GM06990 (cell line): ENCODE measurements at places on chromosomes 2 and 18.

GRCh38 chr18:48623468-48624235, 84.8 kb downstream of the CTIF start:
- no peak for DNase-seq

DNA sequence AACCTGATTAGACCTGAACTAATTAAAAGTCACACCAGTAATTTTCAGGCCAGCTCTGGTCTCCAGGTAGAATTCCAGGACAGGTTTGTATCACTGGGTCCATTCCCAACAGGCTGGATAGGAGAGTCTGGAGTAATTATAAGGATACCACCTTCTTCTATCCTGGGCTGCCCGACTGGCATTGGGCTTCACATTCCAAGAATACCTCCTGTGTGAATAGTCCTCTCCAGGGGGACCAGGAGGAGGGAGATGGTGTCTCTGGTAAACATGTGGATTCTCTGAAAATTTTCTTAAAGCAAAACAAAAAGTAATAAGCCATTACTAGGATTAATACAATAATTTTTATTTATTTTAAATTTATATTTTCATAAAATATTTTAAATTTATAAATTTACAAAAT, 17.3 kb downstream of the DUSP11 start:
- no peak for DNase-seq

DNA sequence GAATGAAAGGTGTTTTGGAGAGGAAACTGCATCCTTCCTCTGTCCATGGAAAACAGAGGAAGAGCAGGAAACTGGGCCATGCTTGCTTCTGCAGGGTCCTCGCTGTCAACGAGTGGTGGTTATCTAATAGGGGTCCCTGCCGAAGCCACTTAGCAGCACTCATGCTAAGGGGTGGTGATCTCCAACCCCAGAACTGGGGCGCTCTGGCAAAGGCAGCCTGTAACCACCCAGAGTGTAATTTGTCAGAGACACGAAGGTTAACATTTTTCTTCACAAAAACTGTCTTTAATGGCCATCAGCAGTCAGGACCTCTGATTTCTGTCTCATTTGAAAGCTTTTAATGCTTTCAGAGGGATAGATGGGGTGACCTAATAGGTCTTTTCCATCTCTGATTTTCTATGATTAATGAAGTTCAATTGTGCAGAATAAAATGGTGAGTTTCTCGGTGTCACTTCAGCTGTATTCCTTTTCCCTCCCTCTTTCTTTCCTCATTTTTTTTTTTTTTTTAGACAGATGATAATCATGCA, 231.3 kb upstream of the CELF4 start:
- DNase-seq: no peak

- DNase-seq: peak; percentile 12
Observed at GRCh38 chr2:29480426-29480825, 365.2 kb downstream of the CLIP4 start.

GRCh38 chr18:76709659-76710645, 112.4 kb upstream of the ZNF236 start:
- peak; percentile 31 for DNase-seq

DNA sequence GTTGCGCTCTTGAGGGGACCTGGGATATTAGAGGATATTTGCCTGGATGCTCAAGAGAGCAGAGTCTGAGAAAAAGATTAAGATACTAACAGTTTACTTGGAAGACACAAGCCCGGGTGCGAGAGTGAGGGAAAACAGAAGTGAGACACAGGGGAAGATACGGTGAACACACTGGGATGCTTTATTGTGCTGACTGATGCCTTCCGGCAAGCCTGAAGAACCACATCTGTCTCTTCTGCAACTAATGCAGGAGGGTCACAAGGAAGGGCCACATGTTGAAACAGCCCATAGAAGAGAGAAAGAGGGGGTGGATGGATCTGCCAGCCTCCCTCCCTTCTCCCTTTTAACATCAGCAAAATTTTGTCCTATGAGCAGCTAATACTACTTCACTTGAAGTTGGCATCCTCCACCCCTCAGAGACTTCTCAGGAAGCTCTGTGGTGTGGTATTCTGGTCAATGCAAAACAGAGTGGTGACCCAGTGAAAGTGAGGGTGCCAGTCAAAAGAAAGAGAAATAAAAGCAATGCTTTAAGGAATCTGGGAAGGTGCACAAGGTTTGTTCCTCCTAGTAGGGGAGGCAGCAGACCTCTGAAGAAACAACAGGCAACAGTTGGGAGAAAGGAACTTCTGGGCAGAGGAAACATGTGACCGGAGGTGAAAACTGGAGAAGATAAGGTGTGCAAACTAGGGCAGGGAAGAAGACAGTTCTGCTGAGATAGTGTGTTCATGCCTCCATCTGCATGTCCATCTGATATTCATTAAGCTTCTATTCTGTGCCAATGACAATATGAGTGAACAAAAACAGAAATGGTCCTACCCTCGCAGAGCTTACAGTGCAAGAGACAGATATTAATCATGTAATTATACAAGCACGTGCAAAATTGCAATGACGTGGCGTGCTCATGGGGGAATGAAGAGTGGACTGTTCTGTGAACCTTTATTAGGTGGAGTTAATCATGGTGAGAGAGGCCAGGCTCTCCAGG, 107.1 kb downstream of the LYPD6B start:
- no peak for DNase-seq

- no peak for DNase-seq
Observed at GRCh38 chr2:230512955-230513748, 97.2 kb downstream of the SP100 start.

- no peak for DNase-seq
Observed at GRCh38 chr2:65416321-65416720, 16.1 kb downstream of the SPRED2 start.

DNA sequence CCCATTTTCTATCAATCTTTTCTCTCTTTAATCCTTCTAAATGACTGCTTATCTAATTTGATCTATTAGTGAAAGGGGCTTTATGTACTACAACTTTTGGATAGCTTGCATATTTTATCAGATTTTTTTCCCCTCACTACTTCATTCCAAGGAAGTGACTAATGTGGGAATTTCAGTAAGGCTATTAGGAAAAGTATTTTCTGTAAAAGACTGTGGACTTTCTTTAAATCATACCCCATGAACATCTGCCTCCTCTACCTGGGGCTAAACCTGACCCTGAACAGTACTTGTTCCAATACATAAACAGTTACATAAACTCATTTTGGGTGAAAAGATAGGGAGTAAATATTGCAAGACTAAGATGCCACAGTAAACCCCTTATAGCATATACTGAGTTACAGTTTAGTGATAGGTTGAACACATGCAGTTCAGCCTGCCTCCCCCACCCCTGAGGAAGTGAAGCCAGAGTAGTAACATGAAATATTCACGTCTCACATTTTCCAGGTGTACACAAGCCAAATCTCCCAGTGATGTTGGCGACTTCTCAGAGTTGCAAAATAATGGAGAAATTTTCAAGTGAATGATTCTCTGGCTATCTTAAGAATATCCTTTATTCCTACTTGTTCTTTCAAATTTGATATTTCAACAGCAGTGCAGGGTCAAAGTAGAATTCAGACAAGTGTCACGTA, 590.9 kb upstream of the ZEB2 start:
- DNase-seq: no peak

DNA sequence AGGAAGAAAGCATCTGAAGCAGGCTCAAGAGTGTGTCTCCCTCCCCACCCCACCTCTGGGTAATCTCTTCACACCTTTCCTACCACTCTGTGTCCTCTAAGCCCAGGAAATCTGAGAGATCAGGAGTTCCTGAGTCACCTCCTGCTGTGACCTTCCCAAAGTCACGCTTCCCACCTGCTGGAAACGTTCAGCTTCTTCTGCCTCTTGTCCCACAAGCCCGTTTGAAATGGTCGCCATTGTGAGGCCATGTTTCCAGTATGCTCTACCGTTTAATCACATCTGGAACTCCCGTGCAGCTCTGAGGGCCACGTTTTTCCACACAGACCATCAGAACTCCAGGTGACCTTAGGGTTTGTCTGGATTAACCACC, 25.9 kb downstream of the GREB1 start:
- no peak for DNase-seq

- DNase-seq: no peak
Observed at GRCh38 chr2:29238497-29238896, 123.3 kb downstream of the CLIP4 start.

DNA sequence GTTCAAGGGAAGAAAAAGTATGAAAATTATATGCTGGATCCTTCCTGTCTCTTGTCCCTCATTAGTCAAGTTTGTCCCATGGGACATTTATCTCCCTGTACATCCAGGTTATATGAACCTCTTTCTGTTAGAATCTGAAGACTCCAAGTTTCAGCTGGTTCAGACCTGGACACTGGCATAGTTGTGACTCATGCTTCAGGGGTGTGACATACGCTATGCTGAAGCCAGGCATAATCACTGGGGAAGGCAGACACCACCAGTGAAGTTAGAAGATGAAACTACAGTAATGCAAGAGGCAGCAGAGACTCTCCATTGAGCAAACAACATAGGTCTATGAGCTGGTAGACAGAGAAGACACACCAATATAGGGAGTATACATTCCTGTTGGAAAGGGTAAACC, 269.7 kb upstream of the SLC8A1 start:
- DNase-seq: no peak

- no peak for DNase-seq
Observed at GRCh38 chr2:75320898-75321598, 121.7 kb upstream of the TACR1 start.

DNA sequence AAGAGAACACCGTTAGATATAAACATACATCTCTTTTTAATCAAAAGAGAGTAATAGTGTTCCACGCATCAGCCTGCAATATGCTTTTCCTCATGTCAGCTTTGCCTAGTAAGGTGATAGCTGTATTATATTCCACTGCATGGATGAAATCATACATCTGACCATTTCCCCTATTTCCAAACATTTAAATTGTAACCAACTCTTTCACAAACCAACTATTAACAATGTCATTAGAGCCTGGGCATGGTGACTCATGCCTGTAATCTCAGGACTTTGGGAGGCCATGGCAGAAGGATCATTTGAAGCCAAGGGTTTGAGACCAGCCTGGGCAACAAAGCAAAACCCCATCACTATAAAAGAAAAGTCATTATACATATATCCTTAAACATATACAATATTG, 284.8 kb downstream of the BCL11A start:
- DNase-seq: no peak

GRCh38 chr2:178296394-178297090, 102.2 kb downstream of the OSBPL6 start:
- no peak for DNase-seq

DNA sequence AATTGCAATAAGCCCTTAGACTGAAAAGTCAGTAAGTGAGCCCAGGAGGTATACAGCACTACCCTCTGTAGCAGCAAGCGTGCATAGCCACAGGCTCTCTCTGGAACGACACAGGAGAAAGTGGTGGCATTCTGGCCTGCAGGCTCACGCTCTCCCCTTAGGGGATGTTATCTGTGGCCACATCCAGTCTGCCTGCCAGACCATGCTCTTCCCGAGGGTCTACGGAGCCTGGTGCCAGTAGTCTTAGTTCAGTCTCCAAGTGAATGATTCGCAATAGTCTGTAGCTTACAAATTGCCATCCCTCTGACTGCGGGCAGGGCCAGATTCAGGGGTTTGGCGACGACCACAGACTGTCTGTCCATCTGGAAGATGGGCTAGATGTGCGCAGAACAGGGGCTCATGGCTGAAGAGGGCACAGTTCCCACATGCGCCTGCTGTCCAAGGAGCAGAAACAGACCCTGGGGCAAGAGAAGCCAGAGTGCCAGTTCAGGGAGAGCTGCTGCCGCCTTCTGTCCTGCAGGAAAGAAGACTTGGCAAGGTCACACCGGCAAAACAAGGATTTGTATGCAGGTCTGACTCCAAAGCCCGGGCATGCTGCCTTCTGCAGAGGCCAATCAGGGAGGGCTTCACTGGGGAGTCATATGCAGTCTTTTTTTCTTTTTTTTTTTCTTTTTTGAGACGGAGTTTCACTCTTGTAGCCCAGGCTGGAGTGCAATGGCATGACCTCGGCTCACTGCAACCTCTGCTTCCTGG, 3.5 kb upstream of the KLF11 start:
- no peak for DNase-seq

DNA sequence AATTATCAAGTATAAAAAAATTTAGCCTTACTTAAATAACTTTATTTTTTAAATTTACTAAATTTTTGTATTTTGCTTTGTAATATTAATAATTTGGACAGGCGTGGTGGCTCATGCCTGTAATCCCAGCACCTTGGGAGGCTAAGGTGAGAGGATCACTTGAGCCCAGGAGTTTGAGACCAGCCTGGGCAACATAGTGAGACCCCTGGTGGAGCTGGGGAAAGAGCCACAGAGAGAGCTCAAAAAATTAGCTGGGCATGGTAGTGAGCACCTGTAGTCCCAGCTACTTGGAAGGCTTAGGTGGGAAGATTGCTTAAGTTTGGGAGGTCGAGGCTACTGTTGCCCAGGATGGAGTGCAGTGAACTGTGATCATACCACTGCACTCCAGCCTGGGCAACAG, 143.5 kb downstream of the B3GNT2 start:
- no peak for DNase-seq

GRCh38 chr2:86543335-86543734, 19.9 kb downstream of the CHMP3 start:
- no peak for DNase-seq

DNA sequence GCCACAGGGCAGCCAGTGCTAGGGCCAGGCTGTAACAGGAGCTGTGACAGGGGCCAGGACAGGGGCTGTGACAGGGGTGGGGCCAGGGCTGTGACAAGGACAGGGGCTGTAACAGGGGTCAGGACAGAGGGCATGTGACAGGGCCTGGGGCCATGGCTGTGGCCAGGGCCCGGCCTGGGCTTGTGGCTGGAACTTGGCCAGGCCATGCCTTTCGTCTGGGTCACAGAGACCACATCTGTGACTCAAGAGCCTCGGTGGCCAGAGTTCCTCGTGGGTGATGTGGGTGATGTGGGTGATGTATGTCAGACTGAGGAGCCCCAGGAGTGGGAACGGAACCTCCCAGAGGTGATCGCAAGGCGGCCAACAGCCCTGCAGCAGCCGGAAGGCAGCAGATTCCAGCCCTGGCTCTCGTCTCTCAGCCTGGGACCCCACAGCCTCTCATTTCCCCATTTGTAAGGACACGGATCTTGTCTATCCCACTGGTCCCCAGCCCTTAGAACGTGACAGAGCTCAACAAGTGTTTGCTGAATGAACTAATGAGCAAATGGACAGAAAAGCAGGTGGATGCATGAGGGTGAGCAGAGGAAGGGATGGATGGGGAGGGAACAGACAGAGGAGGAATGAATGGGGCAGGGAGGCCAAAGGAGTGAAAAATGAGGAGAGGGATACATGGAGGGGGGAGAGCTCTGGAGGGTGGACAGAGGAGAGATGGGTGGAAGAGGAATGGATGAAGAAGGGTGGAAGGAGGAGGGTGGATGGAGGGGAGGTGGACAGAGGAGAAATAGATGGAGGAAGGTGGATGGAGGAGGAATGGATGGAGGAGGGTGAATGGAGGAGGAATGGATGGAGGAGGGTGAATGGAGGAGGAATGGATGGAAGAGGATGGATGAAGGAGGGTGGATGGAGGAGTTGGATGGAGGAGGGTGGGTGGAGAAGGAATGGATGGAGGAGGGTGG, 17.3 kb downstream of the ESPNL start:
- DNase-seq: no peak

DNA sequence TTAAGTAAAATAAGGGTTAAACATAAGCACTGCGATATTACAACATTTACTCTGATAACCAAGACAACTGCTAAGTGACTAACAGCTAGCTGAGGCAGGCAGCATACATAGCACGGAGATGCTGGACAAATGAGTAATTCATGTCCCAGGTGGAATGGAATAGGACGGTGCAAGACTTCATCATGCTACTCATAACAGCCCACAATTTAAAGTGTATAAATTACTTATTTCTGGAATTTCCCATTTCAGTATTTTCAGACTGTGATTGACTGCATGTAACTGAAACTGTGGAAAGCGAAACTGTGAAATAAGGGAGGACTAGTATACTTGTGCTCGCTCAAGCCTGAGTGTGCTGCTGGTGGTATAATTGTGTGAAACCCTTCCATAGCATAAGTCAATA, 12.9 kb downstream of the IER3IP1 start:
- DNase-seq: peak; percentile 58

GRCh38 chr2:53670331-53670730, 97.3 kb upstream of the CHAC2 start:
- DNase-seq: no peak
